AG04449 (cell line): ENCODE measurements at places on chromosomes 6 and 20.
A peak's percentile ranks its signal among the peaks of the same experiment; 100 is the strongest.

GRCh38 chr6:153015094-153015640 is 12.7 kb upstream of the MTRF1L start:
- no peak for DNase-seq

- no peak for DNase-seq
Measured at GRCh38 chr6:33437666-33438065, 16.7 kb upstream of the ZBTB9 start.

DNA sequence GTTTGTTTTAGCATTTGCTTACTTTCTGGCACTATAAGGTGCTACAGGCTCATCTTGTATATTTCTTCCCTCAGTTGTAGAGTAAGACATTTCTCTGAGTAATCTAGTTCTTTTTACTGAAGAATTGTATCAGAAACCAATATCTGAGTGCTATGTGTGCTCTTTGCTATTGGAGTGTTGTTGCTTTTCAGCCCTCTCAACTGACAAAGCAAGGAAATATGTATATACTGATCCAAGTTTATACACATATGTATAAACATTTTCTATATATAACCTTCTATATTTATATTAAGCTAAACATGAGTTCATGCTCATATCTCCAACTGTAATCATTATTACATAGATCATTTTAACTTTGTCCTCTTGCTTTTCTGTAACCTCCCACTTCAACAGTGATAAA is 405.7 kb downstream of the RFPL4B start:
- no peak for DNase-seq

- no peak for DNase-seq
Measured at GRCh38 chr20:40812415-40812925, 123.4 kb upstream of the MAFB start.

- DNase-seq, result no peak
Measured at GRCh38 chr6:48959251-48960060, 503.6 kb downstream of the MMUT start.

GRCh38 chr6:95593025-95593424 is 15.7 kb downstream of the MANEA start:
- no peak for DNase-seq

DNA sequence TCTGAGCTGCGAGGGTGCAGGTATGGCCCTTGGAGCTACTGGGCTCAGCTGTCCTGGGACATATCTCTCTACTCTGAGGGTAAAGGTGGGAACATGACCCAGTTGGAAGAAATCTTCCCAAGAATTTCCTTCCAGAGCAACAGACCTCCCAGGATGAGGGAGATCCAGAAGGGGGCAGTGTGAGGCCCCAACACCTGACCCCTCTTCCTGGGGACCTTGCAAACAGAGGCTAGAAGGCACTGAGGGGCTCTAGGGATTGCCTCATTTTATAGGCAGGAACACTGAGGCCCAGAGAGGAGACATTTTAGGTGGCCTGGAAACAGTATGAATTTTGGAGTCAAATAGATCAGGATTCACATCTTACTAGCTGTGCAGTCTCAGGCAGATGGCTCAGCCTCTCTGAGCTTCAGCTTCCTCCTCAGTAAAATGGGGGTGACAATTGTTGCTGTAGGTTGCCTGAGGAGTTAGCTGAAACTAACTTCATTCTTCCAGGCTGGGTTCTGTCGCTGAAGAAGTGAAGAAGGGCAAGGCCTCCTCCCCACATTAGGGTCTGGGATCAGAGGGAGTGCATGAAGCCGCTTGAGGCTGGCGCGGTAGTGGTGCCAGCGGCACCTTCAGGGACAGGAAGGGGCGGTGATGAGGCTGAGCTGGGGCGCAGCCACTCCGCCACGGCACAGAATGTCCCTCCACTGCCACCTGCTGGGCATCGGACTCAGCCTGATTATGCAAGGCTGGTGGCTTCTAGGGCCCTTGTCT is 11.4 kb downstream of the KCNK17 start:
- no peak for DNase-seq

GRCh38 chr20:62677678-62678077 is 31.0 kb upstream of the NTSR1 start:
- no peak for DNase-seq

GRCh38 chr6:116126032-116126431 is at the start of gene COL10A1:
Gene COL10A1, minus strand, starts transcription at chr6:116126132. Its CDS starts 640 bp downstream, at chr6:116125492.
- no peak for DNase-seq

GRCh38 chr6:100121854-100122609 is 128.0 kb upstream of the MCHR2 start:
- DNase-seq, result no peak

- no peak for DNase-seq
Measured at GRCh38 chr6:22025468-22026163, 271.2 kb downstream of the PRL start.

DNA sequence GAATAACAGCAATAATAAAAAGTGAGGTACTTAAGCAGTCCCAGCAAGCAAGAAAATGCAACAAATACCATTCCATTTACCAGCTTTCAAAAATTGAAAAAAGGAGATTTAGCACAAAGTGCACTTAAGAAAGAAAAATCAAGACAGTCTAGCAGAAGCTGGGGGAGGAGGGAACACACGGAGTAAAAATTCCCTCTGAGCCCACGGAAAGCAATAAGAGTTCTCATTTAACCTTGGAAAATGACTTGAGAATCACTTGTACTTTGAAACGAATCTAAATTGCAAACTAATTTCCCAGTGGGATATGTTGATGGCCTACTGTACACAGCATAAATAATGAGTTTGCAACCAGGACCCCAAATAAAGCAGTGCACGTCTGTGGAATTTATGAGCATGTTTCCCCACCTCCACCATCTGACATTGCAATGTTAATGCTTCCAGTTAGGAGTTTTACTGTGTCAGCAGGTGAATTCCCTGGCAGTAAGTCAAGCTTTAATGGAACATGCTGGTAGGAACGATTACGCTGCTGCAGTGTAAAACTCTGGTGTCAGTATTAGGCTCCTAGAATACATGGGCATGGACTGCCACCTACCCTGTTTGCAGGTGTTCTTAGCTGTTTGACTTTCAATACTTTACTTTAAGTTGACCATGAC is 386.8 kb downstream of the HDGFL1 start:
- DNase-seq, result no peak

DNA sequence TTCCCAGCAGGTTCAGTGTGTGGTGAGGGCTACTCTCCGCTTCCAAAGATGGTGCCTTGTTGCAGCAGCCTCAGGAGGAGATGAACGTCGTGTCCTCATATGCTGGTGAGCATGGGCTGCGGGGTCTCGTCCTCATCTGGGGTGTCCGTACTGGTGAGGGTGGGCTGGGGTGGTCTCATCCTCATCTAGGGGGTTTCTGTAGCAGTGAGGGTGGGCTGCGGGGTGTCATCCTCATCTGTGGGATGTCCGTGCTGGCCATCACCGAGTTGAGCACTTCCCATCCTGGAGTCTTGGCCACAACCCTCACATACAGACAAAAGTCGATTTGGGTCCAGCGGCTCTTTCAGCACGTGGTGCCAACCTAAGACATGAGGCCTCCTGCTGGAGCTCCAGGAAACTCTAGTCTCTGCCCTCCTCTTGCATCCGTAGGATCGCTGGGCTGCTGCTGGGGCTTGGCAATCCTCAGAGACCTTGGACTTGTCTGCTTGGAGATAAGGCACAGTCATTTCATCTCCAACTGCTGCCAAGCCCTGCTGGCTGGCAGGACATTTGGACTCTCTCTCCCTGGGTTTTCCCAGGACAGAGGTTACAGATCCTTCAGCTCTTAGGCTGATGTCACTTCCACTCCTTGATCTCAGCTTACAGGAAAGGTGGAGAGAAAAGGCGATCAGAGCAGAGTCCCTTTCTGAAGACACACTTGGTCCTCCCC is 160.4 kb downstream of the PACRG start:
- no peak for DNase-seq

DNA sequence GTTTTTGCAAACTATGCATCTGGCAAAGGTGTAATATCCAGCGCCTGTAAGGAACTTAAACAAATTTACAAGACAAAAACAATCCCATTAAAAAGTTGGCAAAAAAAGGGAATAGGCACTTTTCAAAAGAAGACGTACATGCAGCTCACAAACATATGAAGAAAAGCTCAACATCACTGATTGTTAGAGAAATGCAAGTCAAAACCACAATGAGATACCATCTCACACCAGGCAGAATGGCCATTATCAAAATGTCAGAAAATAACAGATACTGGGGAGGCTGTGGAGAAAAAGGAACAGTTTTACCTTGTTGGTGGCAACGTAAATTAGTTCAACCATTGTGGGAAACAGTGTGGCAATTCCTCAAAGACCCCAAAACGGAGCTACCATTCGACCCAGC is 54.2 kb downstream of the TSBP1 start:
- no peak for DNase-seq

DNA sequence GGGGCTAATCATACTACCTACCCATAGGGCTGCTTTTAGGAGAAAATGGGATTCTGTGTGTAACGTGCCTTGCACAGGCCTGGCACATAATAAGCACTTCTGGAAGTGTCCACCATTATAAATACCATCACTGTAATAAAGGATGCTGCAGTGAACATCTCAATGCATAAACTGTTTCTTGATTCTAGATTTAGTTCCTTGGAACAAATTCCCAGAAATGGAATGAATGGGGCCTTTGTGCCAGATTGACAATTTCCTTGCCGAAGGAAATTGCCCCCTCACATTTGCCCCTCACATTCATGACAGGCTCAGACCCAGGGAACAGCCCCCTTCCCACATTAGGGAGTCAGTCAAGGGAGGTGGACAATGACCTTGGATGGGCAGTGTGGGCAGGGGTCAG is 29.2 kb downstream of the BPIFB4 start:
- DNase-seq, result no peak

DNA sequence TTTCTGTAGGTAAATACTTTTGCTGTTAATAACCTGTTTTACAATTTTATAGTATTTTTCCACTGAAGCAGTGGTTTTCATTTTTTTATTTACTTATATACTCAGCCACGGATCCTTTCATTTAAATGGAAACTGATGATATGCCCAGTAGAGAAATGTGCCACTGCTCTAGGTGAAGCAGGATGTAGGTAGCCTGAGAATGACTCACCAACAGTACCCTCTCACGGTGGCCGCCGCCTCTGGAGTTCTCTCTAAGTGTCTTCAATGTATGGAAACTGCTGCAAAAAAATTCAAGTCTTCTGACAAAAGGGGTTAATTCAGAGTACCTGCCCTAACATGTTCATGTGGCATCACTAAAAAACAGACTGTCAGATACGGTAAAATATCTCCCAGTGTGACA is 6.4 kb downstream of the EYA4 start:
- no peak for DNase-seq

DNA sequence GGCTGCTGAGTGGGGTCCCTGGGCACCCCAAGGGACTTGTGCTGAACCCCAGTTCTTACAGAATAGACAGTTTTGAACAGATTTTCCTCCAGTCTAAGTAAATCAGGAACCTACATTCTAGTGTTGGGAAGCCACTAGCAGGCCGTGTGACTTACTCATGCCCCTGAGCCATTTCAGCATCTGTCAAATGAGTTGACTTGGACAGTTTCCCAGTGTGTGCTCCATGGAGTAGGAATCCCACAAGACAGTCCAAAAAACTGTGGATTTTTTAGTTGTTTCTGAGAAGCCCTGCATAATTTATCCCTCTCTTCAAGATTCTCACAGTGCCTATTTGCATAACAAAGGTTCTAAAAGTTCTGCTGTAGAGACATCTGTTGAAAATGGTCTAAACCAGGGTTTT is 2.1 kb downstream of the GABRR2 start:
- peak; percentile 60 for DNase-seq

DNA sequence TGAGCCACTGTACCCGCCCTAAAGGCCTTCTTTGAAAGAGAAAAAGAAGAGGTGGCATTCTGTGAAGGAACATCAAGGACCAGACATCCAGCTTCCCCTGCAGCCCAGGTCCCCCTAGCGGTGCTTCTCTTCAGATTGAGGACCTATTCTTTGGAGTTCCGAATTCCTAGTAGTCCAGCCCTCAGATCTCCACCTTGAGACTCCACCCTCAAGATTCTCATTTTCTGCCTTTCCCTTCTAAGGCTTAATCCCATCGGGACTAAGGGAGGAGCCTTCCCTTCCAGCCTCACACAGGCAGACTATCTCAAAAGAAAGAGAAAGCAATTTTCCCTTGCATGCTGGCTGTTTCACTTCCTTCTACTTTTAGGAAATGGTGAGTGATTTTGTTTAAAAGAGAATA is 32.5 kb downstream of the MUC22 start:
- DNase-seq, result no peak

GRCh38 chr6:131687022-131687421 is 14.2 kb downstream of the OR2A4 start:
- DNase-seq, result no peak

- DNase-seq, result peak; percentile 17
Measured at GRCh38 chr20:20360464-20360863, 7.4 kb upstream of the INSM1 start.

DNA sequence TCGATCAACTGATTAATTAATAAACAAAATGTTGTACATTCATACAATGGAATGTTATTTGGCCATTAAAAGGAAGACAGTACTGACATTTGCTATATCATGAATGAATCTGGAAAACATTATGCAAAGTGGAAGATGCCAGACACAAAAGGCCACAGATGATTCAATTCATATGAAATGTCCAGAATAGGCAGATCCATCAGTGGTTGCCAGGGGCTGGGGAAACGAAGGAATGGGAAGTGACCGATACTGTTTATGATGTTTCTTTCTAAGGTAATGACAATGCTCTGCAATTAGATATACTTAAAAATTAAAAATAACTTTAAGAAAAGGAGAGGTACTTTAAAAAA is 37.2 kb downstream of the ELOVL5 start:
- no peak for DNase-seq

DNA sequence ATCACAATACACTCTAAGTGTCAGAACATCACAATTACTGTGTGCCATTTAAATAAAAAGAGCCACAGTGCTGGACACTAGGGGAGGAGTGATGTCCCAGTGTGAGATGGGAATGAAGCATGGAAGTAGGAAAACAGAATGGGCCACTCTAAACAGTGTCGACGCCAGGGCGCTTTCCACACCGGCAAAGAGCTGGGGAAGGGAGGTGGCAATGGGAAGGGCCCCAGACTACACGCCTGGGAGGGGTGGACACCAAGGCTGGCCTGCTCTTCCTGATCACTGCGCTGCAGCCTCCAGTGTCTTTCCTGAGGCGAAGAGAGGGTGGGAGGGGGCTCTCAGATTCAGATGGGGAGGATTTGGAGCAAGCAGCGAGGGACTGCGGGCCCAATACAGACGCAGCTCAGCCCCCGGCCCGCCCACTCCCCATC is 75.9 kb downstream of the ERMARD start:
- DNase-seq, result no peak

- DNase-seq, result no peak
Measured at GRCh38 chr20:22339946-22340345, 244.4 kb downstream of the FOXA2 start.

GRCh38 chr20:62951896-62952372 is 575 bp upstream of the SLC17A9 start:
- DNase-seq, result no peak

GRCh38 chr6:170212956-170213636 is 77.8 kb downstream of the DLL1 start:
- no peak for DNase-seq
